ENCODE measurements at places on chromosomes 2 and 18.

GRCh38 chr2:238585836-238586821, 159.4 kb downstream of the ASB1 start:
- DNase-seq = no peak

- DNase-seq = no peak
Observed at GRCh38 chr2:30737326-30737610, 70.0 kb downstream of the CAPN13 start.

DNA sequence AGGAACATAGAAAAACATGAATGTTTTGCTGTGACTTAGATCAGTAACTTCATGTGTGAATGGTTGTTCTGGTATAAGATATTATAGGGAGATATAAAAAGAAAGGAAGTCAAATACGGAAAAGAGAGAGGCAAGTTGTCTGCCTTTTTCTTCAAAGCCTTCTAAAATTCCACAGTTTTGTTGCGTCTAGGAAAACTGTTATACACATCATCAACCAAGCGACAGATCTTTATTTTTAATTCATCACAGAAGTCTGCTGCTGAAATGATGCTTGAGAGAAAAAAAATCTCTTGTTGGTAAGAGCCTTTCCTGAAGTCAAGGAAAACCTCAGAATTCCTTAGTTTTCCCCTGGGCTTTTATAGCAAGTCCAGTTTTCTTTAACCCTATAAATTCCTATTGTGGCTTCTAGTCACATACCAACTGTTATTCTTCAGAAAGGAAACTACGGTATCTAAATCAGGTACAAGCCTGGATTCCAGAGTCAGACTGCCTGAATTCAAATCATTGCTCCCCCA, 36.3 kb upstream of the TANC1 start:
- DNase-seq = no peak

DNA sequence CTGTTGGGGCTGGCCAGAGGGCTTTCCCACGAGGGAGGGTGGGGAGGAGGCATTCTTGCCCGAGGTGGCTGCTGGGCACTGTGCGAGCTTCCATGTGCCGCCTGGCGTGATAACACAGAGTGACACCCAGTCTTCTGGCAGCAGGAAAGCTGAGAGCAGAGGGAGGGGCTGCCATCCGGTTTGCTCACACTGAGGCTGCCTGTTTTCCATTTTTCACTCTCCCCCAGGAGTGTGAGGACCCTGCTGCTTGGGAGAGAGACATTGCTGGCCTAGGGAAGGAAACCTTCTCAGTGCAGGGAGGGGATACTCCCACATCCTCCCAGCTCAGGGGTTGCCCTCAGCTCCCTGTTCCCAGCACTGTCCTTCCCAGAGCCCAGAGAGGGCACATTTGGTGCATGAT, 73.1 kb downstream of the INHBB start:
- no peak for DNase-seq

- peak; percentile 65 for DNase-seq
Observed at GRCh38 chr2:11344342-11344955, at the start of gene ROCK2. ROCK2 (minus strand) TSS chr2:11344636; CDS start chr2:11344136, 500 bp downstream.

GRCh38 chr2:162972383-162972782, 133.8 kb upstream of the KCNH7 start:
- no peak for DNase-seq

GRCh38 chr18:73545472-73545871, 602.2 kb downstream of the FBXO15 start:
- no peak for DNase-seq

- DNase-seq = no peak
Observed at GRCh38 chr2:111116011-111116746, 4.5 kb upstream of the BCL2L11 start.

- peak; percentile 92 for DNase-seq
Observed at GRCh38 chr2:70070542-70071268, 16.6 kb upstream of the PCBP1 start.

GRCh38 chr2:156157670-156158069, 174.9 kb downstream of the NR4A2 start:
- DNase-seq = no peak

GRCh38 chr2:240837621-240838020, 17.6 kb upstream of the KIF1A start:
- DNase-seq = no peak

GRCh38 chr2:172702451-172702850, 33.2 kb upstream of the RAPGEF4 start:
- no peak for DNase-seq

- DNase-seq = no peak
Observed at GRCh38 chr2:163466331-163467250, 269.2 kb downstream of the FIGN start.

DNA sequence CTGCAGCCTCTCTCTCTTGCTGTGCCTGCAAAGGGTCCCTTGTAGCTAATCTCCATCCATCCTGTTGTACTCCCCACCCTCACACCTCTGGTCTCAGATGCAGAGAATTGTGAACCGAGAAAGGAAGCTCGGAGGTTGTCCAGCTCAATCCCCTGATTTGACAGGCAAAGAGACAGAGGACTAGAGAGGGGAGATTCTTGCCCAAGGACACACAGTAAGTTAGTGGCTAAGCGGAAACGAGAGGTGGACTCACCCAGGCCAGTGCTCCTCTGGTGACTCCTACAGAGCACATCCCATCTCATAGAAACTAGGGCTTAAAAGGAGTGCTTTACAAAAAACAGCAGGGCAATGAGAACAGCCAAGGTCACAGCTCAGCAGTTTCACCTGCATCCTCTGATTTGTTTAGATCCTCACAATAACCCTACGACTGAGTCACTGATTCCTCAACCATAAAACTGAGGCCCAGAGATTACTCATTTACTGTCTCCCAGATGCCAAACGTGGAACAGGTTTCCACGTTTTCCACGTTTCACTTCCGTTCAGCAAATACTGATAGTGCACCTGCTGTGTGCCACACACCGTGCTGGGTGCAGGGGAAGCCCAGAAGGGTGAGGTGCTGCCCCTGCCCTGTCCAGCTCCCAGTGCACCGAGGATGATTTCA, 22.1 kb downstream of the EHD3 start:
- peak; percentile 68 for DNase-seq

DNA sequence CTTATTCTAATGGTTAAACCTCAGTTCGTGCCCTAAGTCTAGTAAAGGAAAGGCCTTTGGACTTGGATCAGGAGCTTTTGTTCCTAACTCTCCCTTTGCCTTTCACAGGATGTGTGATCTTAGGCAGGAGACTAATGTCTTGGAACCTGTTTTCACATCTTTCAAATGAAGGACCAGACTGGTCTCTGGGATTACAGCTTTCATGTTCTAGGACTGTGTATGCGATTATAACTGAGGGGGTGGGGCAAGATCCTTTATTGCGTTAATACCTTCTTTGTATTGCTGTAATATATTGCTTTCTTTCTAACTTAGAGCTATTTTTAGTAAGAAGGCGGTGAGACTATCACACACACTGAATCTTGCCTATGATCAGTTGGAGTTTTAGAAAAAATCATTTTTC, 368.1 kb downstream of the RPRM start:
- no peak for DNase-seq

DNA sequence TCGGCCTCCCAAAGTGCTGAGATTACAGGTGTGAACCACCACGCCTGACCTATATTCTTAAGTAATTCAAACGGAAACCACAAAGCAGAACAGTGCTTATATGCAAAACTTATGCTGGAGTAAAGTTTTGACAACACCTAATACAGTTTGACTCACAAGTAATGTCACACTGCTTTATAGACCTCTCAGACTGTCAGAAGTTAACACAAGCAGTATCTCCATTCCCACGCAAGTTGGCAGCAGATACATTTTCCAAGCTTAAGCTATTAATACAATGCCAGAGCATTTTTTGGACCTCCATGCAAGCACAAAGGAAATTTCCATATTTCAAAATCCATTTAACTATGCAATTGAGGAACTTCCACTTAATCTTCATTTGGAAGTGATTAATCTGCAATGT, 21.0 kb upstream of the SANBR start:
- peak; percentile 15 for DNase-seq

GRCh38 chr2:7753777-7754176, 836.6 kb downstream of the RNF144A start:
- no peak for DNase-seq

DNA sequence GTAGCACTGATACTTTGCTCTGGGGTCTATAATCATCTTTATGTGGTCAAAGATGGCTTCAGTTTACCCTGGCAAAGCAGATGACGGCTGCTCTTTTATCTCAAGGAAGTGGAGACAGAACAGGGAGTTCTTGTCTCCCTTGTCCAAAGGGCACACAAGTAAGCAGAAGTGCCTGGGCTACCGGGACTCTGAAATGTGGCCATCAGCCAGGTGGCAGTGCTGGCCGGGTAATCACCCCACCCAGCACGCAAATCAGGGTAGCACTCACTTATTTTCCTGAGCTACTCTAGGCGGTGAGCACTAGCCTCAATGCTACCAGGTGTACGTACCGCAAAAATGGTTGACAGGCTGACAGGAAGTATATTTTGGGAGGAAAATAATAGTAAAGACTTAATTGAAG, 119.7 kb upstream of the ETAA1 start:
- no peak for DNase-seq

DNA sequence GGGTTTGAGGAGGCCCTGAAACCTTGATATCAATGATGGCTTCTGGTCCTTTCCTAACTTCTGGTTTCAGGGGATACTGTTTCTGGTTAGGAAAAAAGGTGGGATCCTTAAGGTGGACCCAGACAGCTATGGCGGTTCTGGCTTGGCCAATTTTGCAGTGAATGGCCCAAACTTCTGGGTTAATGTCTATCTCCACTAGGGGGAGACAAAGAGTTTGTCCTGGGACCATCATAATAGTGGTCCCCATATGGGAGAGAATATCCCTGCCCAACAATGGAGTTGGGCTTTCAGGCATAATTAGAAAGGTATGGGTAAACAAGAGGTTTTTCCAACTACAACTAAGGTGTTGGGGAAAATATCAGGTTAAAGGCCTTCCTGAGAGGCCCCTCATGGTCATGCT, 273.5 kb downstream of the CALCRL start:
- peak; percentile 35 for DNase-seq

- peak; percentile 24 for DNase-seq
Observed at GRCh38 chr2:27185331-27186026, 26.4 kb upstream of the ATRAID start.

DNA sequence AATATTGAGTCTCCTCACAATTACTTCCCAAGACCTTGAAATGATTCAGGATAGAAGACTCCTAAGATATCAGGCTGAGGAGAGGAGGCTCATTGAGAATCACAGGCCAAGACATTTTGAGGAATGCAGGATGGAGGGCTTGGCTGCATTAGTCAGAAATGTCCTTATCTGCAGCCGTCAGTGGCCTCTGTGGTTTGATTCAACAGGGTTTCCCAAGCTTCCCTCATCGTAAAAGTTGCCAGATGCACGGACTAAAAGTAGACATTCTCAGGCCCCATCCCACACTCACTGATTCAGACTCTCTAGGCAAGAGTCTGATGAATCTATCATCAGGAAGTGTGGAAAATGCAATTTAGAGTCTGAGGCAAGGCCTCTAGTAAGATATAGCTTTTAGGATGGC, 34.0 kb upstream of the TMEM178A start:
- DNase-seq = no peak

GRCh38 chr2:224046752-224047151, 7.7 kb upstream of the SERPINE2 start:
- DNase-seq = no peak

DNA sequence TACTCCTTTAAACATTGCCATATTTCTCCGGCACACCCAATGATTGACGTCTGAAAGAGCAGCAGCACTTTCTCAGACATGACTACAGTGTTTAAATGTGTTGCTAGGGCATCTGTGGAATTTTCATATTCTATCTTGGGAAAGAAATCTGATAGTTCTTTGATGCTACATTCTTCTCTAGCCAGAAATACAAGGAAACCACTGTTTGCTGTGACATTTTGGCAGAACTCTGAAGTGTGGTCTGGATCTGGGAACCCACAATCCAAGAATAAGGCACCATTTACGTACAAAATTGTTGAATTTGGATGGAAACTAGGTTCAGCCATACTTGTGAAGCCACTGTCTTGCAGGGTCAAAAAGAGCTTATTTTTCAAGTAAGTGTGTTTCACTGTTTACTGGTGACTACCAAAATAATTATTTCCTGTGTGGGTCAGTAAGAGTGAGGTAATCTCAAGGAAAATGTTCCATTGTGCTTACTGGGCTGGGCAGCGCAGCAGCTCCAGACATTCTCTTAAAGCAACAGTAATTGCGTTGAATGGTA, 21.3 kb upstream of the CD28 start:
- DNase-seq = no peak

- DNase-seq = peak; percentile 58
Observed at GRCh38 chr2:26786207-26787028, 562 bp downstream of the CENPA start.

DNA sequence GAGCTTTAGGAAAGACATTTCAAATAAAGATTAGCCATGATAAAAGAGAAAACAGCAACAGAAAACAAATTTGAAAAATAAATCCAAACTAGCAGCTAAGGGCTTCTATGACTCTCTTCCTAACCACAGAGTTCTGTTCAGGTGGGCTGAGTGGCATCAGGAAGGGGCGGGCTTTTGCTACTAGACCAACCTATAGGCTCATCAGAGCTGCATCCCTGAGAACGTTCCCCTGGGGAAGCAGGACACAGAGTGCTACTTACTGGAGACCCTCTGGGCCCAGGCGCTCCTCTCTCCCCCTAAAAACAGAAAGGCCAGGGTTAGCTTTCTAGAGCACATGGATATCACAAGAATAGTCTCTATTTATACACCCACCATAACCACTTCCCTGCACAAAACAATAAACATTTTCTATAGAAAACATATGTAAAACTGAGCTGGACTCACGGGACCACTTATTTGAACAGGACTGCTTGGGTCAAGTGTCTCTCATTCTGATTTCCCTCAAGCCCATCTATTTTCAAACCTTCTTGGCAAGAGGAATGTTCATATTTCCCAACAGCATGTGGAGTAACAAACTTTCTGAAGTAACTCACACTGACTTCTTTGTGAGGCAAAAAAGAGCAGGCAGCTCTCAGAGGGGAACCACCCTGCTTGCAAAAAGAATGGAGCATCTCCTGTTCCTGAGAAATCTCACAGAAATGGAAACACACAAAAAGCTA, 78.9 kb upstream of the LMAN1 start:
- DNase-seq = no peak

- DNase-seq = no peak
Observed at GRCh38 chr2:190327867-190328572, 8.4 kb upstream of the HIBCH start.

GRCh38 chr2:118805064-118805690, 42.3 kb downstream of the EN1 start:
- DNase-seq = no peak

DNA sequence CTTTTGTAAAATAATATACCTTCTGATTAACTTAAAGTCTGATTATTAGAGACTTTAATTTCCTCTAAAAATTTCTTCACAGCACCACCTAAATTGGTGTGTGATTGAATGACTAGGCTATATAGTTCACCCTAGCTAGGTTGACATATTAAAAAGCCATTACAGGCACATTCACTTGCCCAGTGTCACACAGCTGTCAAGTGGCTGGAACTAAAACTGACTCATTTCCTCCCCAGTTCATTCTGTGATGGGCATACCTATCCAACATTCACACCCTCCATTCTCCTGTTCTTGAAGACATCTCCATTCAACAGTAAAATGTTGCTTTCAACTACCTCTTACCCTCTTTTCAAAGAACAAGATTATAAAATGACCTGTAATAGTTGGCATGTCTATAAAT, 334.5 kb downstream of the ARHGAP15 start:
- no peak for DNase-seq

GRCh38 chr2:225182126-225182525, 139.9 kb upstream of the DOCK10 start:
- no peak for DNase-seq

Data from NAMALWA (cell line).